ENCODE measurements at places on chromosomes 2 and 18.

DNA sequence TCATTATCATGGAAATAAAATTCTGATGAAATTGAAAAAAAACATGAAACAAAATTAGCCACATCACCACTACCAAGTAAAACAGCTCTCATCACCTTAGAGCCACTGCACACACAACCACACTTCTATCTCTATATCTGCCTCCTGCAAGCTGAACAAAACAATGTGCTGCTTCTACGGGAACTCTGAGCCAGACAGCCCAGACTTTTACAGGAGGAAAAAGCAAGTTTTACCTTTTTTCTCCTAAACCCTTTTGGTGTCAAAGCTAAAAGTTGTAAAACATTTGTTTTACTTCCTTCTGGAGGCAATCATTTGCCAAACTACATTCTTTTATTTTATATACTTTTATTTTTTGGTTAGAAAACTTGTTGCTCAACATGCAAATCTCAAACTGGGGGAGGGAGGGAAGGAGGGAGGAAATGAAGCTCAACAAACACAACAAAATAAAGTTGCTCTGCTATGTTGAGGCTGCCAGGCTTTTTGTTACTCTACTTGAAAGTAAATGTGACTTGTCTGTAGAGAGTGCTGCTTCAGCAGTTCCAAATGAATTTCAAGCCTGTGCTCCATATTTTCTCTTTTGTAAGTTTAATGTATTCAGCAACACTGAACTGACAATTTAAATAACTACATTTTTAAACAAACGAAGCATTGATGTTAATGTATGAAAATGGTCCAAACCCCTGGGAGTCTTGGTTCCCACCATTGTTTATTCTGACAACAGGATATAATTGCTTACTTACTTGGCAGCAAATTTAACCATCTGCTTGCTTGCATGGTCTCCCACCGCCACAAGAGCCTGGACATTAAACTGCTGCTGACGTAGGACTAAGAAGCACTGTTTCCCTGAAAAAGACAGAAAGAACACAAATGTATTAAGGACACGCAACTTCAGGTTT lies 24.5 kb downstream of the DARS1 start:
- DNase-seq = no peak

DNA sequence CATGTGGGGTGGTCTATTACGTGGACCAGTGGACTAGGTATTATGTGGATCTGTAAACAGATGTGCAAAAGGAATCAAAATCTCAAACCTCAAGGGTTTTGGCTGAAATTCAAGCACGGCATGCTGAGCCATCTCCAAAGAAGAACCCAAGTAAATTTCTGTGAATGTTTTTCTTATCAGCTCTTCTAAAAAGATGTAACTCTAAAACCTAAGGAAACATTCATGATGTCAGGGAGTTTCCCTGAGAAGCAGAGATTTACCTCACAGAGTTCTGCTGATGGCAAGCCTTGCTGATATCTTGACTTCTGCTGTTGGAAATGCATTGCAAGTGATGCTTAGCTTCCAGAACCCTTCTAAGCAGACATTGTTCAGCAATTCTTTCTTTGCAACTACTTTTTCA lies 21.6 kb downstream of the DSG4 start:
- DNase-seq = no peak

DNA sequence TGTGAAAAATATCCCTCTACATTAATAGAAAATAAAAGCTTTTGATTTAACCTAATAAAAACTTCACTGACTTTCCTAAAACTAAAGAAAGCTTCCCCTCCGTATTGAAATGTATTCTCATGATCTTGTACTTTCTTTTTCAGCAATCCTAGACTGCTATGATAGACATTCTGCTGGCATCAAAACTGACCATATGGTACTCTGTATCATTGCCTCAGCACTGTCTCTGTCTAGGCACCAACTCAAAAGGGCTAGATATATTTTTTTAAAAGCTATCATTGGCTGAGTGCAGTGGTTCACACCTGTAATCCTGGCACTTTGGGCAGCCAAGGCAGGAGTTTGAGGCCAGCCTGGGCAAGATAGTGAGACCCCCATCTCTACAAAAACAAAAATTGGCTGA lies 32.9 kb downstream of the CDKL4 start:
- DNase-seq = no peak

- peak; percentile 41 for DNase-seq
These were observed 22.7 kb downstream of the GPR55 start for GRCh38 chr2:230902180-230902899.

GRCh38 chr2:183349091-183349490 lies 224.8 kb downstream of the NUP35 start:
- no peak for DNase-seq

GRCh38 chr2:55992455-55992854 lies 68.9 kb upstream of the EFEMP1 start:
- DNase-seq = no peak

DNA sequence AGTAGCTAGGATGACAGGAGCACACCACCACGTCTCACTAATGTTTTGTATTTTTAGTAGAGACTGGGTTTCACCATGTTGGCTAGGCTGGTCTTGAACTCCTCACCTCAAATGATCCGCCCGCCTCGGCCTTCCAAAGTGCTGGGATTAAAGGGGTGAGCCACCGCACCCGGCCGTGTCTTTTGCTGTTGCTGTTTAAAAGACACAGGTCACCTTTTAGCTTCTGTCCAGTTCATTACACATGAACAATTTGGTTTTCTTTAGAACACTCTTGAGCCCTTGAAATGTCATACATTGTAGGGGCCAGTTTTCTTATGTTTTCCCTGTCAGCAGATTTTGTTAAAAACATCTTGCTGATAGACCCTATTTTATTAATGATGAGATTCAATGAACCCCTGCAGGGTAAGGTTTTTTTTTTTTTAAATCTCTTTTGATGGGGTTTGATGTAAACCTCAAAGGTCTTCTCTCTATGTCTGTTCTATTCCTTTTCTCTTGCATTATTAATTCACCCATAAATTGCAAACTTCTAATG lies 61.0 kb upstream of the AGPS start:
- no peak for DNase-seq

- no peak for DNase-seq
These were observed 125.3 kb downstream of the ZFP36L2 start for GRCh38 chr2:43100883-43101662.

DNA sequence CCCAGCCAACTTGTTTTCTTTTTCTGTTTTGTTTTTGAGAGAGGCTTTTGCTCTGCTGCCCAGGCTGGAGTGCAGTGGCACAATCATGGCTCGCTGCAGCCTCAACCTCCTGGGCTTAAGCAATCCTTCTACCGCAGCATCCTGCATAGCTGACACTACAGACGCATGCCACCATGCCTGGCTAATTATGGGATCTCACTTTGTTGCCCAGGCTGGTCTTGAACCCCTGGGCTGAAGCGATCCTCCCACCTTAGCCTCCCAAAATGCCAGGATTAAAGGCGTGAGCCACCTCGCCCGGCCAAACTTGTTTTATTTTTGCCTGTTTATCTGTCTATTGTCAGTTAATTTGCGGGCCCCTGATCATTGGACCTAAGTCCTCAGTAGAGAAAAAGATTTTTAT lies 61.6 kb upstream of the MSH6 start:
- no peak for DNase-seq

DNA sequence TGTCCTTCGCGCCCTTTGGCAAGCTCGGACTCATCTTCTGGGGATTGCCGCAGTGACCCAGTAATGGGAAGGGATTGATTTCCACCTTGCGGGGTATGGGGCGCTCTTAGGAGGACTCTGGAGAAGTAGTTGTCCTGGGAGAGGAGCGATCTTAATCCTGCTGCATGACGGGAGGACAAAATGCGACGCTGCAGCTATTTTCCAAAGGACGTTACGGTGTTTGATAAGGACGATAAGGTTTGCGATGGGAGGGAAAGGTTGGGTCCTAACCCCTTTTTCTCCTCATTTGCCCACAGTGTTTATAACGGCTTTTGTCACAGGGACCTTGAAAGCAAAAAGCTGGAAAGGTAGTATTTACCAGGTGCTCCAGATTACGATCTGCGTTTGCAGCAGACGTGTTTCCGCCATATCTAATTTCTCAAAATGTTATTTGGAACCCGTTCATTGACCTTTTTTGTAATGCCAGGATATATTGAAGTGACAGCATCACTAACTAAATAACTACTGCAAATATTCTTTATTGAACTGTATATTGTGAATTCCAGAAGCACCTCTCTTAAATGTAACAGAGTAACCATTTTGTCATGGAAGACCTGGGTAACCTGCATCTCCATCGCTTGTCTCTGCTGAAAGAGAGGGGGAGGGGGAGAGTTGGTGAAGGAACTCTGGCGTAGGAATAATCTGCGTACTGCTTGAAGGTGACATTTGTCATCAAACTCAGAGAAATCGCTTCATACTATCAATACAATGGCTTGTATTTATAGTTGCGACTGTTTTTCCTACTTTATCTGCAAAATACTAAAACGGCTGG lies 590 bp downstream of the MDH1 start:
- DNase-seq = no peak

DNA sequence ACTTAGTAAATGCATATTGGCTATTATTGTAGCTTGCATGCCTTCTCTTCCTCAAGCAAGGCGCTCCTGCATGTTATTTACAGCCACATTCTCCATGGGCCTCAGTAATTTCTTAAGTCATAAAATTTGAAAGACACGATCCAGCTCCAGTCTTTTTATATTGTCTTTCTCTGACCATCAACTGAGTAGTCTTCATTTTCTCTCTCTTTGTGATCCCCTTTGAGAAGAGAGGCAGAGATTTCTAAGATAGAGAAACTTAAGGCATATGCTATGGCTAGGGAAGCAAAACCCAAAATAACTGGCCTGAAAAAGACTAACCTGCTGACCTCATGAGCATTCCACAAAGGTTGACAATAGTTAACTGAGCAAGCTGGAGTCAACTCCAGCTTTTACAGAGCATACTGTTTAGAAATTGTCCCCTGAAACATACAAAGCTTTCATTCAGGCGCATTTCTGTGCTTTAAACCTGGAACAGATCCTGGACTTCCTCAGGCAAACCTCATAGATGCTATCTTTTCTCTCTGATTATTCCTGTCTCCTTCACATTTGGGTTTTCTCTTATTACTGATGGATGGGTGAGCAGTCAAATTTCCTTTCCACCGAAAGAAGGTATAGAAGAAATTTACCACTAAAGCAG lies 4.6 kb downstream of the DPP4 start:
- no peak for DNase-seq

GRCh38 chr2:240728827-240729226 lies 37.2 kb downstream of the AQP12A start:
- DNase-seq = no peak

DNA sequence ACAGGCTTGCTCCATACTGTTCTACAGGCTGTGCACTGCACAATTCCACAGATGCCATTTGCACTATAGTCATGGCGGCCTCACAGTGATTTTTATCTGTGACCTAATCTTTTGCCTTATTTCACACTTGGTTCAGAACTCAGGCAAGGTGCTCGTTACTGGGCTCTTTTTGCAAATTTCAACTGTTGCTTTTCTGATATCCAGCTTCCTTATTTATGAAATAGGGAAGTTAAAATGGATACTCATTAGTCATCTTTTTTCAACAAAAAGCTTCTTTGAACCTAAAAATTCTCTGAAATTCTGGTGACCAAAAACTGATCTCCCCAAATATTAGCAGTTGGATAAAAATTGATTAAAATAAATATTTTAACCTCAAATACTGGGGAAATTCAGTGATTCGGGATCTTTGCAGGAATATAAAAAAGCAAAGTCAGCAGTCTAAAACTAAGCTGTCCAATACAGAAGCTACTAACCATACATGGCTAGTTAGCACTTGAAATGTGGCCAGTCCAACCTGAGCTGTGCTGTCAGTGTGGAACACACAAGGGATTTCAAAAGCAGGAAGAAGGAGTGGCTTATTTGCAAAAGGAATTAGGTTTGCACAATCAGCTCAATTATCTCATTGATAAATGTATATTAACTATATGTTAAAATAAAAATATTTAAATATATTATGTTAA lies 134.4 kb downstream of the COL4A4 start:
- DNase-seq = no peak
